H9 (cell line): ENCODE measurements at places on chromosomes 12 and 14.

- no peak for DNase-seq
These were observed 53.9 kb downstream of the TSHR start for GRCh38 chr14:81009346-81009745.

DNA sequence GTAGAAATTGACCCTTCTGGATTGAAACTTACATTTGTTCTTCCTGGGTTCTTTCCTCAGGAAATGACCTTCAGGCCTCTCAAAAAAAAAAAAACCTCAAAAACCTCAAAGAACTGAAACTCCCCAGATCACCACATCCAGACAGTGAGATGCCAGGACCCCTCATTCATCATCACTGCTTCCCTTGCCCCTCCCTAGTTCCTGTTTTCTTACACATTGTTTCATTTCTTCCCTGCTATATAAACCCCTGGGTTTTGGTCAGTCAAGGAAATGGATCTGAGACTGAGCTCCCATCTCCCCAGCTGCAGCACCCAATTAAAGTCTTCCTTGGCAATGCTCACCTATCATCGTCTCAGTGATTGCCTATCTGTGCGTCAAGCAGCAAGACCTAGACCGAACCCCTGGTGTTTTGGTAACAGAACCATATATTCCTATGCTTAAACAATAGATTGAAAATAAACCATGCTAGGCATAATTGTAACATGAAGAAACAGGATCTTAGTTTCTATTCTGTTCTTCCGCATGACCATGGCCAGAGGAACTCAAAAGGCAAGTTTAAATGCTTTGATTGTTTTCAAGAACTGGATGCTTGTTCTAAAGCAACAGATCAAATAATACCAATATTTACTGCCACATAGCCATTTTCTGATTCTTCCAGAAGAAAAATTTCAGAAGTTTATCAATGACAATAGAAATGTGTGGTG lies 108.0 kb upstream of the MAX start:
- no peak for DNase-seq

- no peak for DNase-seq
These were observed 229.0 kb downstream of the SEC23A start for GRCh38 chr14:38873941-38874612.

GRCh38 chr14:87837296-87837695 lies 155.7 kb downstream of the GALC start:
- no peak for DNase-seq

- DNase-seq = no peak
These were observed 21.4 kb upstream of the APPL2 start for GRCh38 chr12:105257321-105257728.

DNA sequence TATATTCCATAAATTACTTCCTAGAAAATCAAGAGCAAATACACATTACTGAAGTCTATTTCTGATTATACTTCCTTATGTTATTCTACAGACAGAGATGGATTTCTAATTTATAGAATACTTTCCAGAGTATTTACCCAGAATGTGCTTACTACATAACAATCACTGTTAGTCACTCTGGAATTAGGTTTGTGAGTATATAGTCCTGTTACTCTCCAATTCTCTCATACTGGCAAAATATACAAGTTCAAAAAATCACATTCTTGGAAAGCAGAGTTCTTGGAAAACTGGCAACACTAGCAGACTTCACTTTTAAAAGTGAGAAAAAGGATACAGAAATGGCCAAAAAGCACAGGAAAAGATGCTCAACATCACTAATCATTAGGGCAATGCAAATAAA lies 7.3 kb downstream of the PPP2R5E start:
- no peak for DNase-seq

DNA sequence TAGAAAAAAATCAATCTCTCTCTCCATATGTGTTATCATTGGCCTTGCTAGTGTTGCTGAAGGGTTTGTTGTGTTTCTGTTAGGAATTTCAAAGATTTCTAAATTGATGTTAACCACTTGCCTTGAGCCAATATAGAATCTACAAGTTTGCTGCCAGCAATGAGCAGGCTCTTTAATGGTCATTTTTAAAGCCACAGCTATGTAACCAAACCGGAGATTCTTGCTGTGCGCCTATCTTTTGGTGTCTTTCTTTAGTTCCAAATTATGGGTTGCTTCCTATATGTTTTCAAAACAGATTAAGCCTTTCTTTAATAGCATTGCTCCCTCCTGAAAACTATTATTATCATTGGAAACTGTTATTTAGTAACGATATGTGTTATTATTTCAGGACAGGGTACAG lies 545.7 kb downstream of the DIO2 start:
- no peak for DNase-seq

GRCh38 chr12:107131832-107132616 lies 38.7 kb upstream of the CRY1 start:
- peak; percentile 41 for DNase-seq

- DNase-seq = no peak
These were observed 47.6 kb downstream of the DCAF5 start for GRCh38 chr14:69105326-69105725.

DNA sequence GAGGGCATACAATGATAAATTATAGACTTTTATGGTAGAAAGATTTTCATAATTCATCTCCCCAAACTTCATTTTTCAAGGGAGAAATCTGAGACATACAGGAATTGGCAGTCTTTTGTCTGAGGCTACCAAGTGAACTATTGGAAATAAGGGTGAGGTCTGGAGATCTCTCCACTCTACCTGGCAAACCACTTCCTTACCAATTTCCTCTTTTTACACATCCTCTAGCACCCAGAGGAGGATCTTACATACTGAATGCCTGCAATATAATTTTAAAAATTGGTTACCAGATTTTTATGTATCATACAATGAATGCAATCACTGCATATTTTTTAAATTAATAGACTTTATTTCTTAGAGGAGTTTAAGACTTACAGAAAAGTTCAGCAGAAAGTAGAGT lies 6.6 kb downstream of the PDE6H start:
- no peak for DNase-seq
